HL-60 (cell line): ENCODE measurements at places on chromosomes 7 and 10.
A peak's percentile ranks its signal among the peaks of the same experiment; 100 is the strongest.

- no peak for DNase-seq
Observed at GRCh38 chr10:22908837-22909236, 19.0 kb upstream of the ARMC3 start.

GRCh38 chr7:134669388-134669787 lies 22.7 kb downstream of the BPGM start:
- DNase-seq: no peak

DNA sequence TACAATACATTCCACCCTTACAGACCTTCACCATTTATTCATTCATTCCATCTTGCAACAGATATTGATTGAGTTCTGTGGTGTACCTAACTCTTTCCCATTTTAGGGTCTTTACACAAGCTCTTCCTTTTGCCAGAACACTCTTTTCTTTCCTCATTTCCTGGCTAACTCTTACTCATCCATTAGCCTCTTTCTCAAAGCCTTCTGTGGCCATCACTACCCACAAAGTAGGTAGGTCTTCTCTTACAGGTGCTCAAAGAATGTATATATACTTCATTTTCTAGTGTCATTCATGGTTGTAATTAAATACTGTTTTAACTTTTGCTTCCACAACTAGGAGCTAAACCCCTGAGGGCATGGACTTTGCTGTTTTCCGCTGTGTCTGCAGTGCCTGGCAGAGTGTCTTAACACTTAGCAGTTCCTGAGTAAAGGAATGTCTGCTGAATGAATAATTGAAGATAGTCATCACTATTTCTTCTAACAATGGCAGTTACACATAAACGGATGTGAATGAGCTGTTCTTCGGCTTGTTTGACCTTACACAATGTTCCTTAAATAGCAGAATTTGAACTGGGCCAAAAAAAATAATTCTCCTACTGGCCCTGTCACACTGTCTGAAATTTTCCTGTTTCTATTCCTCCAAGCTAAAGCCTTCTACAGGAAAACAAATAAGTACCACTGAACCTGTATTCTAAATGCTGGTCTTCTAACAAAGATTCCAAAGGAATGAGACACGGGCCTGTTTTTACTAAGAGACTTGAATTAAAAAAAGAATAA lies 15.1 kb downstream of the BCAP29 start:
- no peak for DNase-seq

DNA sequence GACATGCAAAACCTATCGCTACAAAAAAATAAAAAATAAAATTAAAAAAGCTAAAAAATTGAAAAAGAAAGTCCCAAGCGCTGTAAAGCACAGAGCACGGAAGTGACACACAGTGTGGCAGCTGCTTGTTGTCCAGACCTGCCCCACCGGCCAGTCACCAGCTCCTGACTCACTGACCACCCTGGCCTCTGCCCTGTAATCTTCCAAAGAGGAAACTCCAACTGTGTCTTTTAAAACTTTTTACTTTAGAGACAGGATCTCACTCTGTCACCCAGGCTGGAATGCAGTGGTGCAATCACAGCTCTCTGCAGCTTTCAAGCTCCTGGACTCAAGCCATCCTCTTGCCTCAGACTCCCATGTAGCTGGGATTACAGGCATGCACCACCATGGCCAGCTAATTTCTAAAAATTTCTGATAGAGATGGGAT lies 23.6 kb downstream of the GNA12 start:
- DNase-seq: no peak

GRCh38 chr10:117439243-117439912 lies 64.1 kb upstream of the PDZD8 start:
- DNase-seq: no peak

DNA sequence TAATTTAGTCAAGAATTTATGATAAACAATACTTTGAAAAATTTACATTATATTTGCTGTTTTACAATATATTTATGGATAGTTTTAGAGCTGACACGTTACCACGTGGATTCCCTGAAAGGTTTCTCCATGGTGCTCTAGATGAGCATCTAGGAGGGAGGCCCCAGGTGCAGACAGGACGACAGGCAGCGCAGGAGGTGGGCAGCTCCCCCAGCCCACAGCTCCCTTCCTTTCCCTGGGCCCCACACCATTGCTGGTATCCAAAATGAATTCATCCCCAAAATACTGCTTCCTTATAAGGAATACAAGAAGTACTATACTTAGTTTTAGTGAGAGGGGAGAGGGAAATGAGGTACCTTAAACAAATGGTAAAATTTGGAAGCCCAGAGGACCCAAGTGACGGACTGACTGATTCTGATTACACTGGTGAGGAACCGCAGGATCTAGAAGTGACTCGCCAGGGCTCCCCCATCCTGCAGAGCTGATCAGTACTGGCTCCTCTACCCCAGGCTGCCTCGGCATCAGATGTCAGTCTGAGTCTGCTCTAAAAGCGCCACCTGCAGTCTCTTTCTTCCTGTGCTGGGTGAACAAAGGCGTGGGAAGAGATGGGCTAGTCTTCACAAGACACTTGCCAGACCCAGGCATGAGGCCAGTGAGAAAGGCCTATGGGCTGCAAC lies 89.2 kb downstream of the DLG5 start:
- peak; percentile 58 for DNase-seq

GRCh38 chr10:123621916-123622315 lies 44.2 kb upstream of the GPR26 start:
- DNase-seq: no peak

DNA sequence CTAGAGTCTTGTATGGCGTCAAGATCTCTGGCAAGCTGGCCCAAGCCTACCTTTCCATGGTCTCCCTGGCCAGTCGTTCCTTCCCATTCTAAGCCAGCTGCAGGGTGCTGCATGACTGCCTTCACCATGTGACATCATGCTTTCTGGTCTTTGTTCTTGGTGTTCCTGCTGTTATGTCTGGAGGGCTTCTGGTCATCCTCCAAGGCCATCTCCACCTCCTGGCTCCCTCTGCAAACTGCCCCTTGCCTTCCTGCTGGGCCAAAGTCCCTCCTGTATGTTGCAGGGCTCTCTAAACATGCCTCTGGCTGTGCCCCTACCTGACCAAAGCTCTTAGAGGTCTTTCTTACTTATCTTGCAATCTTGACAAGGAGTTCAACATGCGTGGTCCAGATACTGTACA lies 44.4 kb upstream of the SHH start:
- no peak for DNase-seq

DNA sequence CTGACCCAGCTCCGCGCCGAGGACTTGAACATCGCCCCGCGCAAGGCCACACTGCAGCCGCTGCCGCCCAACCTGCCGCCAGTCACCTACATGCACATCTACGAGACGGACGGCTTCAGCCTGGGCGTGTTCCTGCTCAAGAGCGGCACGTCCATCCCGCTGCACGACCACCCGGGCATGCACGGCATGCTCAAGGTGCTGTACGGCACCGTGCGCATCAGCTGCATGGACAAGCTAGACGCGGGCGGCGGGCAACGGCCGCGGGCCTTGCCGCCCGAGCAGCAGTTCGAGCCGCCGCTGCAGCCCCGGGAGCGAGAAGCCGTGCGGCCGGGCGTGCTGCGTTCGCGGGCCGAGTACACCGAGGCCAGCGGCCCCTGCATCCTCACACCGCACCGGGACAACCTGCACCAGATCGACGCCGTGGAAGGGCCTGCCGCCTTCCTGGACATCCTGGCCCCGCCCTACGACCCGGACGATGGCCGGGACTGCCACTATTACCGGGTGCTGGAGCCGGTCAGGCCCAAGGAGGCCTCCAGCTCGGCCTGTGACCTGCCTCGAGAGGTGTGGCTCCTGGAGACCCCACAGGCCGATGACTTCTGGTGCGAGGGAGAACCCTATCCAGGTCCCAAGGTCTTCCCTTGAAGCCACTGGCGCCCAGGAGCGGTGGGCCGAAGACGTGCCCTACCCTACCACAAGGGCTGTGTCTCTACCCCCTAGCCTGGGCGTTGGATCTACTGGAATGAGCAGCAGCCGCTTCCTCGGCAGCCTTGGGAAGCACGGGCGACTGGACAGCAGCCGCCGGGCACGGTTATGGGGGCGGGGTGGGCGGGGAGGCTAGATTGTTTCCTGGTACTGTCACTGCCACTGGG lies 945 bp downstream of the ADO start:
- DNase-seq: no peak
